ENCODE measurements at places on chromosomes 12 and 14.
A peak's percentile ranks its signal among the peaks of the same experiment; 100 is the strongest.

GRCh38 chr12:99393763-99394162 is 253.8 kb upstream of the GARIN6 start:
- DNase-seq: no peak

- no peak for DNase-seq
These were observed 58.0 kb upstream of the TBX3 start for GRCh38 chr12:114741940-114742339.

GRCh38 chr14:95431199-95432143 is 85.0 kb downstream of the SYNE3 start:
- no peak for DNase-seq

DNA sequence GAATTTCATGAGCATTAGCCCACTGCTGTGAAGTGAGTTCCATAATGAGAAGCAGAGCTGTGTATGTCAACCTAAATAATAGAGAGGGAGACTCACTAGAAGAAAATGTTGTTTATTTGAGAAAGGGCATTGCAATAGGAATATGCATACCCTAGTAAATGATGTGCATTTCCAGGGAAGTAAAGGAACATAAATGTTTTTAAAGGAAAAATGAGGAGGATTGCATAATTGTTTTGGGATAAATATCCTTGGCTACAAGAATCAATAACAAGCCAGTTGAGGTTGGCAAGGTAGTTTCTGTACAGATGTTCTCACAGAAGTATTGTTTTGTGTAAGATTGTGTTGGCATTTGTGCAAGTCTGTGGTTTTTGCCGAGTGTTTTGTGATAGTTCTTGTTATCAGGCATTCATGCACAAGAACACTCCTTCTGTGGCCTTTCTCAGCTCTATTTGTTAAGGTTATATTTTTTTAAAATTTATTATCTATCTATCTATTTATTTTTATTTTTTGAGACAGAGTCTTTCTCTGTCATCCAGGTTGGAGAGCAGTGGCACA is 47.1 kb downstream of the EMP1 start:
- no peak for DNase-seq

- DNase-seq: no peak
These were observed 204.1 kb downstream of the CACNA1C start for GRCh38 chr12:2256915-2257314.

GRCh38 chr14:76872796-76873432 is 46.7 kb downstream of the LRRC74A start:
- DNase-seq: peak; percentile 65

DNA sequence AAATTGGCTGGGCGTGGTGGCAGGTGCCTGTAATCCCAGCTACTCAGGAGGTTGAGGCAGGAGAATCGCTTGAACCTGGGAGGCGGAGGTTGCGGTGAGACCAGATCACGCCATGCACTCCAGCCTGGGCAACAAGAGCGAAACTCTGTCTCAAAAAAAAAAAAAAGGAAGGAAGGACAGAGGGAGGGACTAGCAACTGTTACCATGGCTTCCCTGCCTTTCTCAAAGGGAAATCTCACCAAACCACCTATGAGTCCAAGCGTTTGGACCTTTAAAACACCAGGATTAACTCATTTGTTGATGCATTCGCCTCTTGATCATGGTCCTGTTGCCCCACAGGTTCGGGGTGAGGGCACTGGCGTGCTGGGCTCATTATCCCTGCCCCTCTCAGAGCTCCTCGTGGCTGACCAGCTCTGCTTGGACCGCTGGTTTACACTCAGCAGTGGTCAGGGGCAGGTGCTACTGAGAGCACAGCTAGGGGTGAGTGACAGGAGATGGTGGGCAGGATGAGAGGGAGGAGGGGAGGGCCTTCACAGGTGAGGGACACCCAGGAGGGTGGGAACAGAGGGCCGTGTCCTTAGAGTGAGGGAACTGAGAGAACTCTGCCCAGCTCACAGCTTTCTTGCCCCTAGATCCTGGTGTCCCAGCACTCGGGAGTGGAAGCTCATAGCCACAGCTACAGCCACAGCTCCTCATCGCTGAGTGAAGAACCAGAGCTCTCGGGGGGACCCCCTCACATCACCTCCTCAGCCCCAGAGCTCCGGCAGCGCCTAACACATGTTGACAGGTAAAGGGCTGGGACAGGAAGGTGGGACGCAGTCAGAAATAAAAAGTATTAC is 10.2 kb upstream of the MYL6B start:
- no peak for DNase-seq

GRCh38 chr14:52863334-52863700 is 71.9 kb upstream of the GNPNAT1 start:
- no peak for DNase-seq

- DNase-seq: peak; percentile 87
These were observed at the start of gene PPP1R3E for GRCh38 chr14:23302290-23303225. Gene PPP1R3E (minus strand): TSS chr14:23302859. CDS start chr14:23302576, 283 bp downstream.

- no peak for DNase-seq
These were observed at the start of gene SERPINA1 for GRCh38 chr14:94388384-94389103. Gene SERPINA1 (minus strand): TSS chr14:94388602. CDS start chr14:94383237, 5,365 bp downstream.

DNA sequence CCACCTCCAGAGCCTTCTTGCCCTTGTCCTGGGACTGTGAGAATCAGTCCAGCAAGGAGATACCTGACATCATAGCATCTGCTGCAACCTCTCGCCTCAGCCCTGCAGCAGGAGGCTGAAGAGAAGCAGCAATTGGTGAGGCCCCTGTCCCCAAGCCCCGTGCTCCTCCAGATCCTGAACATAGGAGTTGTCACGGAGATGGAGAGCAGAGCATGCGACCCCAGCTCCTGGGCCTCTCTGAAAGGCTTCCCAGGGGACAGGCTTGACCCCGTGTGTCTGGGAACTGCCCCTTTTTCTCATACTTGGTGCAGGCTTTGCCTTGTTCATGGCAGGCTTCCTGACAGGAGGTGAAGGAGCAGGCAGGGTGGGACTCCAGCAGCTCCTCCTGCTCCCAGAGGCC is 127.7 kb upstream of the PZP start:
- DNase-seq: no peak

DNA sequence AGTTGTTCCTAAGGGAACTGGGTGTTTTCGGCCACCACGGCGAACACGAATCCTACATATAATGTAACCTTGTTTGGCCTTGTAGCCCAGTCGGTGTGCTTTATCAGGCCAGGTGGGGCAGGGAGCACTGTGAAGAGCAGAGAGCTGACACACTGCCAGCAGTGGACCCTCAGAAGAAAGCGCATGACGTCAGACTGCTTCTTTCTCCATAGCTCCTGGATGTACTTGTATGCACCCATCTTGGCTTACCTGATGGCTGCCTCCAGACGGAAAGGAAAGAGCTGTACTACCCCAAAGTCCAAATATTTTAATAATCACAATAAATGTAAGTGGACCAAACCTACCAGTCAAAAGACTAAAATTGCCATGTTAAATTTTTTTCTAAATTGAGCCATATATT is 31.3 kb upstream of the GSC start:
- no peak for DNase-seq

DNA sequence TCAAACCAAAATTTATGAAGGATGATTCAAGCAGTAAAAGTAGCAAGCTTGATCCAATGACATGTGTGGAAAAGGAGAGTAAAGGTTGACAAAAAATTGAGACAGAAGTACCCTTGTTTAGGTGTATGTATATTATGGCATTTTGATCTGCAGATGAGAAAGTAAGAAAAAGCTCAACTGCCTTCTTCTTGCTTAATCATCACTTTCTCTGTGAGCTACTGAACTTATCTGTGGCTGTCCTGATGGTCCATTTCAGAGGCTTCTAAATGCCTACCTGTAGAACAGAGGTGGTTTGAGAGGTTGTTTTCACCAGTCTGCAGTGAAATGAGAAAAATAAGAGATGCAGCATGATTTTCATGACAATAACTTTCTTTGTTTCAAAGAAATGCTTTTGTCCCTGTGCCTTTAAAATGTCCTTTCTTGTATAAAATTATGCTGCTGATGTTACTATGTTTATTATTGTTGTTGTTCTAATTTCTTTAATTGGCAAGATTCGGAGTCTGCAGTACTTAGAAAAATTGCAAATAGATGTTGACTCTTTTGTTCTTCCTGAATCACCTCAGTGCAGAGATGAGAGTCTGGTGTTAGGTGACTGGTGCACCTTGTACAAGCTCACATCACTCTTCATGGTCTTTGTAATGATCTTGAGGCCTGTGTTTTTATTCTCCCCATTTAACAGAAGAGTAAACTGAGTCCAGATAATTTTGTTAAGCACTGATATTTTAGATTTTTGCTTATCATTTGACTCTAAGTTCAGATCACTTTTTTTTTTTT is 821.9 kb downstream of the VRK1 start:
- no peak for DNase-seq

DNA sequence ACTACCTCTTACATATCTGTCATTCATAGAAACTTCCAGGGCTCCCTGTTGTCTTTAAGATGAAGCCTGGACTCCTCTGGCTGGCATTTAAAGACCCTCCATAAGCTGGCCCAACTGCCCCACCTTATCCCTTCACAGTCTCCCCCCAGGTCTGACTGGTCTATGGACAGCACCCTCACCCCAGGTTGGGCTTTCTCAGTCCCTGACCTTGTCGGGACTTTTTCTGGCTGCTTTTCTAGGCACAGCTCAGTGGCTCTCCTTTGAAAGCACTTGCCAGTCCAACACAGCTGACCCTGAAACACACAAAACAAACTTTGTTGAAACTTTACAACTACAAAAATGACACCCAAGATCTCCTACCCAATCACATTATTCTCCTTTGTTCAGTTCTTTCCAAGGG is 13.9 kb upstream of the MYH7 start:
- DNase-seq: no peak

GRCh38 chr12:106647793-106648514 is 65.2 kb downstream of the RFX4 start:
- no peak for DNase-seq

- no peak for DNase-seq
These were observed 22.6 kb upstream of the IRF2BPL start for GRCh38 chr14:77051116-77051515.

- DNase-seq: no peak
These were observed at the start of gene BCL2L2 for GRCh38 chr14:23306412-23307145. Gene BCL2L2 (plus strand): TSS chr14:23306833. CDS start chr14:23307768, 935 bp downstream.

DNA sequence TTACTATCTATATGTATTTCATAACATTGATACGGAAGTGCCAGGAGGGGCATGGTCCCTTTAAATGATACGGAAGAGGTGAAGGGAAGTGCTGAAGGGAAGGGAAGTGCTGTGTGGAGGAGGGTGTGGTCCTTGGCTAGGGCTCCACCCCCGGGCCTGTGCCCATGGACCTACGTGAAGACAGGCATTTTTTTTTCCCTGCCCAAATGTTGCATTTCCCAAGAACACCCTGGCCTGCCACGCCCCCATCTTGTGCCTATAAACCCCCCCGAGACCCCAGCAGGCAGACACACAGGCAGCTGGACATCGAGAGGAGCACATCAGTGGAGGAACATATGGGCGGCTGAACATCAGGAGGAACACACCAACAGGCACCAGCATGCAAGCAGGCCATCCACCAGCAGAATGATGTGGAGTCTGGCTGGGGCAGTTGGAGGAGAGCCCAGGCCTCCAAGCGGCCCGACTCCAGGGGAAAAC is 134.1 kb downstream of the SLC41A2 start:
- DNase-seq: no peak

- no peak for DNase-seq
These were observed 21.9 kb upstream of the CIPC start for GRCh38 chr14:77076113-77076631.

DNA sequence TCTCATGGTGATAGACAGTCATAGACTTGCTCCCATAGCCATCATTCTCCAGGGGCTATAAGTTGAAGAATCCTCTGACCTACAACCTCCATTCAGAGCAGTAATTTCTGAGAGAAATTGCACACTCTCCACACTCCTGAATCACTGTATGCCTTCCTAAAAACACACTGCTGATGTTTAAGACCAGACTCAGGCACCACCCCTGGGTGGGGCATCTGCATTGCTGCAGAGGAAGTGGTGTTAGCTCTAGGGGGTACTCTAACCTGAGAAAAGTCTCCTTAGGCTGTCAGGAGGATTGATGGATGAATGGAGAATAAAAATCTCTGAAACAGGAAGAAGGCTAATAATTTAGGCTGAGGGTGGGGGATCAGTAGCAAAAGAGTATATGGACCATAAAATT is 436.1 kb downstream of the DAD1 start:
- no peak for DNase-seq

- DNase-seq: no peak
These were observed 23.2 kb downstream of the BORCS5 start for GRCh38 chr12:12379831-12380730.

- DNase-seq: no peak
These were observed 9.4 kb downstream of the CDCA4 start for GRCh38 chr14:105011312-105011990.

GRCh38 chr14:31941487-31941886 is 135.6 kb upstream of the ARHGAP5 start:
- DNase-seq: no peak

DNA sequence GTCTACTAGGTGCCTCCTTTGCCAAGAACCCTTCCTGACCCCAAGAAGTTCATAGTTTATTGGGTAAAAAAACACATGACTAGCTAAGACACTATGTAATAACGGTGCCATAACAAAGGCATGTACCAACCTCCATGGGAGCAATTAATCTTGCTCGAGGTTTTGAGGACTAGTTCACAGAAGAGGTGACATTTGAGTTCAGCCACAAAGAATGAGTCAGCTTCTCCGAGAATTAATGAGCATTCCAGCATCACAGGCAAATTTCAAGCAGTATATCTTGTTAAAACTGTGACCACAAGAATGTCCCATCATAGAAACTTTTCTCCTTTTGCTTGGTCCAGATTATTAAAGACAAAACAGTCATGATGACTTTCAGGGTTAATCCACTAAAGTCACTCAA is 113.0 kb upstream of the RAP1B start:
- no peak for DNase-seq

DNA sequence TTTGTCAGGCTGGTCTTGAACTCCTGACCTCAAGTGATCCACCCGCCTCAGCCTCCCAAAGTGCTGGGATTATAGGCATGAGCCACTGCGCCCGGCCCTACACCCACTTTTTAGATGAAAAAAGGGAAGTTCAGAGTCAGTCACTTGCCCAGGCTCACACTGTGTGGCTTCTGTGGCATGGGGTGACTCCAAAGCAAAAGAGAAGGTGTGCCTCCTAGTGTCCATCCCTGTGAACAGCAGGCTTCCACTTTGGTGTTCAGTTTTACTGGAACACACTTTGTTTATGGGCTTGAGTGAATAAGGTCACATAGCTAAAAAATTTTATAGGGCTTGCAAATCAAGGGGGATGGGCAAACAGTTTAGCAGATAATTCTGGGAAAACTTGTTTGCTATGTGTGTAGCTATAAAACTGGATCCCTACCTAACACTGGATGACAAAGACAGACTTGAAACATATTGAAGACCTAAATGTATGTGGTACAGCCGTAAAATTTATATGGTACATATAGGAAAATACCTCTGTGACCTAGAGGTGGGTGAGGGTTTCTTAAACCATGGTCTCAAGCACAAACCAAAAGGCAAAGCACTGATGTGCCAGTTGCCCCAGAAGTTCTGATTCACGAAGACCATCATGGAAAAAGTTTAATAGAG is 54.9 kb downstream of the EID3 start:
- peak; percentile 58 for DNase-seq

DNA sequence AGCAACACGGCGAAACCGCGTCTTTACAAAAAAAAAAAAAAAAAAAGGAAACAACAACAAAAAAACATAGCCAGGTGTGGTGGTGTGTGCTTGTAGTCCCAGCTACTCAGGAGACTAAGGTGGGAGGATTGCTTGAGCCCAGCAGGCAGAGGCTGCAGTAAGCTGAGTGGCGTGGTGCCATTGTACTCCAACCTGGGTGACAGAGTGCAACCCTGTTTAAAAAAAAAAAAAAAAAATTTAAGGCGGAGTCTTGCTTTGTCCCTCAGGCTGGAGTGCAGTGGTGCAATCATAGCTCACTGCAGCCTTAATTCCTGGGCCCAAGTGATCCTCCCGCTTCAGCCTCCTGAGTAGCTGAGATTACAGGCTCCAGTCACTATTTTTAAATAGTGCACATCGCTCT is 18.2 kb upstream of the FIGNL2 start:
- no peak for DNase-seq

GRCh38 chr12:61232040-61232439 is 1028.2 kb upstream of the USP15 start:
- no peak for DNase-seq
